CD4-positive, alpha-beta T cell (primary cell): ENCODE measurements at places on chromosomes 6 and 20. TPM values are rescaled to one million over a fixed set of nuclear protein-coding genes. Genes with fewer than 3 reads are reported as not detected.

Gene GSTA2
- not detected for total RNA-seq

DNA sequence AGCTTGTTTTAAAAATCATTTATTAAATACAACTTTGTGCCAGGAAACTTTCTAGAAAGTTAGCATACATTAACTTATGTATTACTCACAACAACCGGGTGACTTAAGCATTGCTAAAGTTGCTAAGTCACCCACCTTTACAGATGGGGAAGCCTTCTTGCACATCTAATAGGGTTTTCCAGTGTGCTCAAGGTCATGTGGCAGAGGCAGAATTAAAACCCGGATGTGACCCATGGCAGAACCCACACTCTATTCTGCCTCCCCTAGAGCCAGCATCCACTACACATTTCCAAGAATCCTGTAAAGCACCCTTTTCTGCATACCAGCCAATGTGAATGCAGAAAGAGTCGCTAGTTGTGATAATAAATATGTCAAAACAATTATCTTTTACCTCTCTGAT lies 13.4 kb downstream of the LINC00237 start:
- DNase-seq: no peak
- H3K27ac ChIP-seq: no peak overlapping the region
- peaks cover 41% of the 10 kb centered on the region for H3K27me3 ChIP-seq
- H3K36me3 ChIP-seq: no peaks in the 10 kb centered on the region
- no peak overlapping the region for H3K4me3 ChIP-seq

Gene OTOR
- total RNA-seq: not detected

DNA sequence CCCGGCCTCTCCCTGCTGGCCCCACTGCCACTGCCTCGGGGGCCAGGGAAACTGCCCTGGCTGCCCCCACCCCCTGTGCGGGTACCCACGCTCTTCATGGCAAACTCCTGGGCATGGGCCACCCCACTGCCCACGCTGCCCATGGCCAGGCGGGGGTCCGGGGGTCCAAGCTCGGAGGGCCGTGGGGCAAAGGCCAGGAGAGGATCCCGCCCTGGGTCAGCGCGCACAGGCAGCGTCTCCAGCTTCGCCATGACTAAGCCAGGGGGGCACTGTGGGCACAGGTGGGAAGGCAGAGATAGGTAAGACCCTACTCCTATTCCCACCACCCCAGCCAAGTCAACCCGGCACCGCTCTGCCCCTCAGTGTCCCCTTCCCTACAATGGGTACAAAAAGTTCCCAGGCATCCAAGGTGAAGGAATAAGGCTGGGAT lies 6.4 kb downstream of the LZTS3 start:
- H3K36me3 ChIP-seq: no peaks in the 10 kb centered on the region
- H3K4me3 ChIP-seq: no peak overlapping the region
- DNase-seq: no peak
- H3K4me1 ChIP-seq: peaks cover 11% of the 10 kb centered on the region

Gene TMEM217
- 0.41 TPM for total RNA-seq

Gene ADGRB3
- total RNA-seq: not detected

GRCh38 chr20:37526238-37526838 lies 1.3 kb downstream of the BLCAP start:
- peaks cover 58% of the 10 kb centered on the region for H3K4me1 ChIP-seq
- no peak overlapping the region for H3K27ac ChIP-seq
- H3K27me3 ChIP-seq: no peaks in the 10 kb centered on the region
- peak overlapping the region; percentile 100 for H3K4me3 ChIP-seq
- no peak for DNase-seq
- H3K36me3 ChIP-seq: peaks cover 4% of the 10 kb centered on the region

GRCh38 chr20:37207171-37207570 lies 27.8 kb upstream of the MROH8 start:
- no peaks in the 10 kb centered on the region for H3K4me1 ChIP-seq
- no peak overlapping the region for H3K27ac ChIP-seq
- no peak overlapping the region for H3K4me3 ChIP-seq
